ENCODE measurements at places on chromosomes 6 and 20.

- no peak for DNase-seq
These were observed 22.0 kb upstream of the QKI start for GRCh38 chr6:163392533-163392932.

DNA sequence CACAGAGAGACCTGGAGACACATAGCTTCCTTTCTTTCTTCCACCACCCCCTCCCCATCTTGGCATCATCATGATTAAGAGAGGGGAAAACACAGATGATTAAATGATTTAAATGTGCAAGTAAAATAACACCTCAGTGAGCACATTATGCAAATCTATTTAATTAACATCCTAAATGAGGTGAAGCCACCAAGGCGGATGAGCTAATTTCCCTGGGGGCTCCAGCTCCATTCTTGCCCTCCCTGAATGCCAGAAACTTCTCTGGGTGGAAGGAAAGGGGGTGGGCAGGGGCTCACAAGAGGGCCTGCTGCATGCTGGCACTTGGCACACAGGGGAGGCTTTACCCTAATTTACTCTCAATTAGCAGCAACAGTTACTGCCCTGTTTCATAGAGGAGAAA is 32.5 kb upstream of the TGM2 start:
- no peak for DNase-seq

GRCh38 chr6:138099832-138100231 is 7.4 kb downstream of the PERP start:
- DNase-seq = no peak

GRCh38 chr6:108321253-108321747 is 26.4 kb downstream of the AFG1L start:
- no peak for DNase-seq

DNA sequence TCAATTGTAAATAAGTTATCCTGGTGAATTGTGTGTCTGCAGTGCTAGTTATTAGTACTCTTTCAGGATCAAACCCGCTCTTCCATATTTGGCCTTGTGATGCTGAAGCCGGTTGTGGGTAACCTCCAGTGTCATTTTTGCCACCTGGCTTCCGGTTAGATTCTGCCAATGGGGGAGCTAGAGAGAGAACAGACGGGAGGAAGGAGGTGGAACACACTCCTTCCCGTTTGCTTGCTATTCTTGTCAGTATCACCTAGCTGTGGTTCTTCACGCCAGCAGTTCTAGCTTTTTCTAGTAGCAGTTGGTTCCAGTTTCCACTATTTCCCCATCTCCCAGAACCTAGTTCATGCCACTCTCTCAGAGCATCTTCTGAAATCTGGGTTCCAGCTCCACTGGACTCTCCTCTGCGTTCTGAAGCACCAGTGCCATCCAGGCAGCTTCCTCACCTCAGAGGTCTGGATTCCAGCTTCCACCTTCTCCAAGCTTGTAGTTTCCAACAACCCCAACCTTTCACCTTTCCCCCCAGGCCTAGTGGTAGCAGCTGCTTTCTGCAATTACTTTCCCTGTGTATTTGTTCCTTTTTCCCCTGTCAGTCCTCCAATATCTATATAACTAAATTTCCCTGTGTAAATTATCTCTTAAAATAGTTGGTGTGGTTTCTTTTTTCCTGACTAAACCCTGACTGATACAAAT is 46.9 kb upstream of the LOC128125822 start:
- peak; percentile 1 for DNase-seq

GRCh38 chr6:36610956-36611336 is 16.8 kb downstream of the SRSF3 start:
- no peak for DNase-seq

GRCh38 chr6:347951-348859 is 43.3 kb upstream of the IRF4 start:
- no peak for DNase-seq

GRCh38 chr6:9494864-9495263 is 920.0 kb downstream of the TFAP2A start:
- DNase-seq = no peak

DNA sequence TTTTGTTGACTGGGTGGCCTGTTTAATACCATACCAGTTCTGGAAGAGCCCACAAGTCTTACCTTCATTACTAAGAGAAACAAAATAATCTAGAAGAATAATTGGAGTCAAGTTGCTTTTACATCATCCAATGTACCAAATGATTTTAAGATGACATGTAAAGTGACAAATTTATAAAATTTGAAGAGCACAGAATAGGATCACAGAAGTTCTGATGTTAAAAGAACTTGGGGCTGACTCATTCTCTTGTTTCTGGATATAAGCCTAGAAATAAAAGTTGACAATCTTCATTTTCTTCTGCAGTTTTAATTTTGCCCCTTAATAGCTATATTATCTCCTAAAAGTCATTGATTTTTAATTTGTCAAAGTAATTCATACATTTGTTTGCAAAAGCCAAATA is 317.5 kb upstream of the MARCKS start:
- DNase-seq = no peak

DNA sequence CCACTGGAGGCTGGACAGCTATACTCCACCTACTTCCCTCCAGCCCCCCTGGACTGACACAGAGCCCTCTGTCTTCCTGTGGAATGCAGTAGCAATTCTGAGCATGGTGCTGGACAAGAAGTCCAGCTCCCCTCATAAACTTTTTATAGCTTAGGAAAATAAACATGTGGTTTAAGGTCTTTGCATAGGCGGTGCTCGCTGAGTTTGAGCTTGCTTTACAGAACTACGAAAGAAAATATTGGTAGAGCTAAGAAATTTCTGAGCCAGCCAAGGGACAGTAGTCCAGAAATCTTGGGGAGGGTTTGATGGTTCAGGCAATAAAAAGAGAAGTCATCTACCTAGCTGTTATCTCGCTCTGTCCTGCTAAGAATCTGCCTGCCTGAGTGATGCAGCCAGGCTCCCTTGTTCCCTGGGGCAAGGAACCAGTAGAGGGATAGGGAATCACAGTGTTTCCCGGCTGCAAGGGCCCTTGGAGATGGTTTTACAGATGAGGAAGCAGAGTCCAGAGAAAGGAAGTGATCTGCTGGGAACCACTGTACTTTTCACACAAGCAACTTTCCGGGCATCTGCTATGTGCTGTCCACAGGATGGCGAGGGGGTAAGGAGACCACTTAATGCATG is 343.4 kb downstream of the CDC5L start:
- DNase-seq = no peak

DNA sequence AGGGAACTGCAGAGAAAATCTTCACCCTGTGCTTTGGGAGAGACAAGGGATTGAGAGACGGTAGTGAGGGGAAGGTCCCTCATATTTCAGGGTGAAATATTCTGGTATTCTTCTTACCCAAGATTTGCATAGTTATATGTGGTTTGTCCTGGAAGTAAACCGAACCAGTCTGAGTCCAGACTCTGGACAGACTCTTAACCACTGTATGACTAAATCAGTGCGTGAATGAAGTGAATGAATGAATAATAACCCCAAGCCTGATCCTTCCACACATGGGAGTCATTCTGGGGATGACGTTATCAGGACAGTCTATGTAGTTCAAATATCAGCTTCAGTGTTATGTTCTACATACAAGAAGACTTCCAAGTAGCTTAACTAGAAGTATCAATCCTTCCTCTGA is 690.7 kb downstream of the KIF16B start:
- DNase-seq = no peak

- no peak for DNase-seq
These were observed 73.1 kb downstream of the QKI start for GRCh38 chr6:163487606-163488005.

DNA sequence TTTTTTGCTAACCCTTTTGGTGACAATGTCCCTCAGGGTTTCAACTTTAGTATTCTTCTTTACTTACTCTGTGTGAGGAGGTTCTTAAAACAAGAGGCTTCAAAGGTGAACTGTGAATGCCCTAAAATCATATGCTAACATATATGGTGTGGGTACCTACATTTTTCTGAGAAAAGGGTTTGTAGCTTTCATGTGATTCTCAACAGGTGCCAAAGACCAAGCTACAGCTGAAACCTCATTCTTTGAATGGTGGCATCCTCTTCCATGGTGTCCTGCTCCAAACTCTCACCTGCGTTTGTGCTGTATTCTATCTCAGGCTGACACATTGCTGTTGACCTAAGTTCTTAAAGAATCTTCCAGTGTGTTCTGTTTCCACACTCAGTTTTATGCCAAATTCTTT is 177.3 kb downstream of the PRL start:
- no peak for DNase-seq

DNA sequence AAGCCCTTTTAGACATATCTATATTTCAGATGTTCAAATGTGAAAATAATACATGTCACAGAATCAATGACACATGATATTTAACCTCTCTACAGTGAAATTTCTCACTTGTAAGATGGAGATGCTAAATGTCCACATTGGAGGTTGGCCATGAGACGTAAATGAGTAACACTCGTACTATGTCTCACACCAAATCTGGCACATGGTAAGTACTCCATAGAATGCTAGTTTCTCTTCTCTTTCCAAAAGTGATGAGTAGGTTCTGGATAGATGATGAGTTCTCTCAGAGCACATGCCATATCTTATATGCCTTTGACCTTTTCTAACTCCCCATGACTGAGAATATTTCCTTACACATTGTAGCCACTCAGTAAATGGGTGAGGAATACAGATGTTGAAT is 17.7 kb downstream of the GFOD1 start:
- no peak for DNase-seq

All from effector memory CD4-positive, alpha-beta T cell (primary cell).